ENCODE measurements at places on chromosomes 3 and 15.
A peak's percentile ranks its signal among the peaks of the same experiment; 100 is the strongest.

DNA sequence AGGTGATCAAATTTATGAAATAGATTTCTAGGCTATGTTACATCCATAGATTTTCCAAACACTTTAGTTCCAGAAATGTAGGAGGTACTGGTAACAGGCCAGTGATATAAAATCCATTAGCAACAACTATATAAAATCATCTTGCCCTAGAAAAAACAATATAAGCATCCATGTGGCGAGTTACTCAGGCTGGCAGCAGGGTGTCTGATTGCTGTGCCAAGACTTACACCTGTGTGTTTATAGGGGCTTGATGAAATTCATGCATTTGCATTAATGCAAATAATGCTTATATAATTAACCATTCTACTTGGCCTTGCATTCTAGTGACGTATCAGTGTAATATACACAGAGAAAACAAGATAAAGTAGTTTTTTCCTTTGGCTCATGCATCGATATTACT is 153.4 kb downstream of the PLCL2 start:
- DNase-seq = no peak

DNA sequence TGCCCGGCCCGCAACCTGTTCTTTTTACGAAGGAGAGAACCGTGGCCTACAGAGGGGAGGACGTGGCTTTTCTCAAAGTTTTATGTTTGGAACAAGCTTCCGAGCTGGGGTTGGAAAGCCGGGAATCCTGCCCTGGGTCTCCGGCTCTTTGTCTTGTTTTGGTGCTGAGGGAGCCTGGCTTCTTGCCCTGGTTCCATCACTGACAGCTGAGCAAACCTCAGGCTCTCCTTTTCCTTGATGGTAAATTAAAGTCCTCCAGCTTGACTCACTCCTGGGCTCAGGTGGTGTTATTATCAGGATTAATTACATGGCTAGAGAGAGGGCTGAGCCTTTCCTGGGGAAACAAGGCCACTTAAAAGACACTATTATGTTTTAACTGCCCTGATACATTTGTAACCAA is 289.5 kb upstream of the RGMA start:
- no peak for DNase-seq

DNA sequence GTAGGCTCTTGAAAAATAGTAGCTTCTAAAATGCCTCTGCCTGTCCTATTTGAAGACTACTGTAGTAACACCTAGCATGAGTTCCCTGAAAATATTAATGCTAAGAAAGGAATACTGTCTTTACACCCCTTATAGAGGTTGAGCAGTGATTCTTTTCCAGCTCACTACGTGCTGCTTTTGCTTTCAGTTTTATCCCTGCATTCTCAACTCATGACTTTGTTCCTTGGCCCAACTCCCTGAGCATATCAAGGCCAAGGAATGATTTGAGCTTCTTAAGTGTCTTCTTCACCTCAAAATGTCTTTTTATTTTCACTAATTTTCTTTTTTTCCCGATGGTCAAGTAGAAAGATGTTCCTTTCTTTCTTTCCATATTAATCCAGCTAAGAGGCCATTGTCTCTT is 16.5 kb upstream of the P2RY13 start:
- peak; percentile 14 for DNase-seq

DNA sequence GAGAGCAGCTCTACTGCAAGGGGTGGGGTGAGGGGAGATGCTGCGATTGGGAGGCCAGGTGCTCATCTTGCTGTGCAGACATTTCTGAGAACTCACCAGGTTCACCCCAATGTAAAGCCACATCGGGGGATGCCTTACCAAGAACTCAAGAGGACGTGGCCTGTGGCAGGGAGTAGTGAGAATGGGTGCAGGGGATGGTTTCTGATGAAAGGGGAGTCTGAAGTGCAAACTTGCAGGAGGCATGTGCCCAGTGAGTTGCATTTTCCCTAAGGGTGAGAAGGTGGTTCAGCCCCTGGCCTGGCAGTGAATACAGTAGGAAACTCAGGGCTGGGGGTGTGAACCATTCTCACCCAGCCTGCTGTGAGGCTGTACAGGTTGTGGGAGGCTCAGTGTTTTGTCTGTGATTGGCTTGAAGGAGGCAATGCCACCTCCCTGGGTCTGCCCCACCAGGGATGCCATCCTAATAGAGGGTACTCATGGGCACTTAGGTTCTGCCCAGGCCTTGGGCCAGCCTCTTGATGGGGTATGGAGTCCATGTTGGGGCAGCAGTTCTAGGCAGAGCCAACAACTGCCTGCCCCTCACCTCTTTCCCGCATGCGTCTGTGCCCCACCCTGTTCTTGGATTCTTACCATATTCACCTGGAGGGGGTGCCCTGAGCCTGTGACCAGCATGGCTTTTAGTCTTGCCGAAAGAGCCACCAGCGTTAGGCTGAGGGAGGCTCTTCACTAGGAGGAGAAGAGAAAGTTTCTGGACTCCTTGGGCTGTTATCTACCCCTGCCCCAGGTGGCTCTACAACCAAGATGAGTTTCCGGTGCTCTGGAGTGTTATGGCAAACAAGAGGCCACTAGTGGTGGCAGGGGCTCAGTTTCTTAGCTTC is 4.5 kb downstream of the HEMK1 start:
- DNase-seq = no peak

DNA sequence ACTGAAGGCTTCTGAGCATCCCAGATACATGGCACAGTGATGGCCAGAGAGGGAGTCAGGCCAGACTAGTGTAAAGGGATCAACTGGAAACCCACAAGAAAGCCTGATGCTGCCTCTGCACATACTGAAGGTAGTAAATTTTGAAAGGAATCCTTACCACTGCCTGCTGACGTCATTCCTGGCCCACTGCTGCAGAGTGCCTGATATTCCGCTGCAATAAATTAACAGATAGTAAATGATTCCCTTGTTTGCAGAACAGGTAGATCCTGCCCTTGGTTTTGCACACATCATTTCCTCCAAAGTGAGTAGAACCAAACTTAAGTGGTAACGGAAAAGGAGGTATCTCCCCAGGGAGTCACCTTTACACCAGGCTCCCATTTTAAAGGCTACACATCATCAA is 146.7 kb downstream of the FBN1 start:
- DNase-seq = no peak
